ENCODE measurements at places on chromosomes 4 and X. TPM values are rescaled to one million over a fixed set of nuclear protein-coding genes. Genes with fewer than 3 reads are reported as not detected.

NR0B1 gene
- not detected for total RNA-seq

GLOD5 gene
- total RNA-seq: not detected

TLR10 gene
- total RNA-seq: not detected

TAF7L gene
- total RNA-seq: not detected

AMELX gene
- not detected for total RNA-seq

SHROOM3 gene
- 30.9 TPM for total RNA-seq

RTL9 gene
- 0.41 TPM for total RNA-seq

RPS6KA6 gene
- 1.7 TPM for total RNA-seq

AWAT2 gene
- not detected for total RNA-seq

DNA sequence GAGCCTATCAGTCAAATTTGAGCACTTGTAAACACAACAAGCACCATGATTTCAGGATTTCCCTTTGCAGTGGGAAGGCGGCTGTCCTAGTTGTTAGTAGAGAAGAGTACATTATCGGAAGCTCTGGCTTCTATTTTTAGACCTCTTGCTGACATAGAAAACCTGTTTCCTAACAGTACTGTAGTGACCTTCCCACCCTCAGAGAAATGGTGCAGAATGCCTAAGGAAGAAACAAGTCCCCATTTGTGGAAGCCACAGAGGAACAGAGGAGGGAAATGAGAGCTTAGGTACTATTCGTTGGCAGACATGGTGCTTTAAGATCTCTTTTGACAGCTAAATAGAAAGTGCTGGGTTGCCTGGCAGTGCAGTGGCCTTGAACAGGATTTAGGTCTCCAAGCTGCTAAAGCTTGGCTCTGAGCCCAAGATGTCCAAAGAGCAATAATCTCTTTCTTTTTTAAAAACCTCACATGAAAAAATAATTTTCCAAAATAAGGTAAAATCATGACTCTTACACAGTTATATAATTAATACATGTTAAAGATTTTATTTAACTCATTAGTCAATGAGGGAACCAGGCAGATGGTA is 24.9 kb downstream of the GLRA2 start:
- H3K4me3 ChIP-seq: no peak overlapping the region
- H3K27ac ChIP-seq: no peak overlapping the region
- H3K27me3 ChIP-seq: no peaks in the 10 kb centered on the region
- no peaks in the 10 kb centered on the region for H3K4me1 ChIP-seq
- DNase-seq: no peak

- H3K4me1 ChIP-seq: peaks cover 36% of the 10 kb centered on the region
- H3K36me3 ChIP-seq: no peaks in the 10 kb centered on the region
- no peaks in the 10 kb centered on the region for H3K27me3 ChIP-seq
- no peak overlapping the region for H3K4me3 ChIP-seq
- DNase-seq: peak; percentile 91
Observed at GRCh38 chr4:23930750-23931488, 41.1 kb upstream of the PPARGC1A start.

DNA sequence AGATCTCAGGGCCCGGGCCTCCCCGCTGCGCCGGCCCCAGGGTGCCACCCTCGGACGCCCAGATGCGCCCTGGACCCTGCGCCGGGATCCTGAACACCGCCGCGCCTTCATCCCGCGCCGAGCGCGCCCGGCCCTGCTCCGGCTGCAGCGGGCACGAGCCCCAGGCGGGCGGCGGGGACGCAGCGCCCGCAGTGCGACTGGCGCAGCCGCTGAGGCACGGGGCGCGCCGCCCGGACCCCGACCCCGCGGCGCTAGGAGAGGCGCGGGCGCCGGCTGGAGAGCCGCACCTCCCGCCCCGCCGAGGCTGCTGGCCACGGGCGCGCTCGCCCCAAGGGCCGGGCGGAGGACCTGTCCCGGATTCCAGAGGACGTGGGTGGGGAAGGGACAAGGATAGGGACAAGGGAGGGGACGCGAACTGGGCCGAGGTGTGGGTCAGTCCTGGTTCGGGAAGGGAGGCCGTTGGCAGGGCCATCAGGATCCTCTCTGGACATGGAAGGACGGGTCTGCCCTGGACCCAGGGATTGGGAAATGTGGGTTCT is 1.1 kb downstream of the ZFYVE28 start:
- DNase-seq: no peak
- H3K36me3 ChIP-seq: no peaks in the 10 kb centered on the region
- H3K4me1 ChIP-seq: no peaks in the 10 kb centered on the region
- no peak overlapping the region for H3K27ac ChIP-seq
- peak overlapping the region; percentile 65 for H3K4me3 ChIP-seq
- H3K27me3 ChIP-seq: no peaks in the 10 kb centered on the region

GRCh38 chr4:168755598-168756477 is 254.2 kb downstream of the CBR4 start:
- no peak overlapping the region for H3K4me3 ChIP-seq
- no peaks in the 10 kb centered on the region for H3K27me3 ChIP-seq
- H3K36me3 ChIP-seq: no peaks in the 10 kb centered on the region
- no peaks in the 10 kb centered on the region for H3K4me1 ChIP-seq

- no peaks in the 10 kb centered on the region for H3K36me3 ChIP-seq
- H3K27ac ChIP-seq: no peak overlapping the region
- H3K27me3 ChIP-seq: no peaks in the 10 kb centered on the region
- no peak overlapping the region for H3K4me3 ChIP-seq
- no peaks in the 10 kb centered on the region for H3K4me1 ChIP-seq
- DNase-seq: no peak
Observed at GRCh38 chr4:22607382-22607781, 85.4 kb upstream of the GBA3 start.

GRCh38 chr4:148090503-148091476 is 351.4 kb downstream of the NR3C2 start:
- H3K4me1 ChIP-seq: no peaks in the 10 kb centered on the region
- H3K27me3 ChIP-seq: no peaks in the 10 kb centered on the region
- DNase-seq: no peak

DNA sequence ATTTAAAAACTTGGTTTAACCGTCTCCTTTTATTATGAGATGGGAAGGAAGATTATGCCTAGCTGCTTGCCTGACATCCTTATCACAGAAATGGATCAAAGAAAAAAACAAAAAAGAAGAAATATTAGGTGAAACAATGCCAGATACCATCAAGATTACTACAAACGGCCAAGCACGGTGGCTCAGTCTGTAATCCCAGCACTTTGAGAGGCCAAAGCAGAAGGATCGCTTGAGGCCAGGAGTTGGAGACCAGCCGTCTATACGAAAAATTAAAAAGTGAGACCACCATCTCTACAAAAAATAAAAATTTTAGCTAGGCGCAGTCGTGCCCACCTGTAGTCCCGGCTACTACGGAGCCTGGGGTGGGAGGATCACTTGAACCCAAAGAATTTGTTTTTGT is 2.3 kb downstream of the FRYL start:
- H3K4me3 ChIP-seq: no peak overlapping the region
- no peaks in the 10 kb centered on the region for H3K27me3 ChIP-seq
- no peaks in the 10 kb centered on the region for H3K4me1 ChIP-seq
- peak overlapping the region; percentile 96 for H3K27ac ChIP-seq
- no peak for DNase-seq

DNA sequence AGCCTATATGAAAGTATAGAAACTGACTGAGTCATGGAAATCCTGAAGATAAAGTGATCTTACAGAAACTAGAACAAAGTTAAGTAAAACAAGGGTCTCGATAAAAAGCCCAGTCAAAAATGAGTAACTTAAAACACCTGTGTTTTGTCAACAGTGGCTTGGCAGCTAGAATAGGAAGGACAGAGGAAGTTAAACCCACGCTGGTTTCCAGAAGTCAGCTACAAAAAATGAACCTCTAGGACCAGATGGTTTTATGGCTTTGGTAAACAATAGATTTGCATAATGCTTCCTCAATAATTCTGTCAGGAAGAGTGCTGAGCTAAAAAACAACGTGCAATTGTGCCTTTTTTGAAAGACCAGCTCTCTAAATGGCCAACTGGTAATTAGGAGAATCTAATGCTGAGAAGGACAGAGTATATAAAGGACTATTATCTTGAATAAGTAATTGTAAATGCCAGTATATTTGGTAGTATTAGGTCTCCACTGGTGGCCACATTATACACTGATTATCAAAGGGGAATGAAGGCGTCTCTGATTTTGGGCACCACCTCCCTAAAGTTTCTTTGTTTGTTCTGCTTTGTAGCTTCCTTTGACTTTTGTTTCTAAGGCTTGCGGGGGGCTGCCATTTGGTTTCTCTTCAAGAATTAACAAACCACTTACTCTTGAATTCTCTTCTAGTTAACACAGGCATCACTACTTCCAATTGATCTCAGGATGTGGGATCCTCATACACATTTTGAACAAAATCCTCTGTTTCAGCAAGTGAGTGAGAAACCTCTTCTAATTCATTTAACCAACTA is 72.2 kb upstream of the PPP3CA start:
- DNase-seq: no peak
- no peaks in the 10 kb centered on the region for H3K27me3 ChIP-seq
- no peaks in the 10 kb centered on the region for H3K36me3 ChIP-seq
- H3K4me3 ChIP-seq: no peak overlapping the region
- H3K27ac ChIP-seq: no peak overlapping the region

GRCh38 chr4:108492816-108493595 is 127.4 kb upstream of the RPL34 start:
- DNase-seq: no peak
- H3K27ac ChIP-seq: no peak overlapping the region
- no peak overlapping the region for H3K4me3 ChIP-seq
- no peaks in the 10 kb centered on the region for H3K36me3 ChIP-seq

GRCh38 chrX:14902537-14902936 is 29.3 kb downstream of the MOSPD2 start:
- no peaks in the 10 kb centered on the region for H3K36me3 ChIP-seq
- H3K4me1 ChIP-seq: no peaks in the 10 kb centered on the region
- no peak overlapping the region for H3K27ac ChIP-seq
- no peak overlapping the region for H3K4me3 ChIP-seq

DNA sequence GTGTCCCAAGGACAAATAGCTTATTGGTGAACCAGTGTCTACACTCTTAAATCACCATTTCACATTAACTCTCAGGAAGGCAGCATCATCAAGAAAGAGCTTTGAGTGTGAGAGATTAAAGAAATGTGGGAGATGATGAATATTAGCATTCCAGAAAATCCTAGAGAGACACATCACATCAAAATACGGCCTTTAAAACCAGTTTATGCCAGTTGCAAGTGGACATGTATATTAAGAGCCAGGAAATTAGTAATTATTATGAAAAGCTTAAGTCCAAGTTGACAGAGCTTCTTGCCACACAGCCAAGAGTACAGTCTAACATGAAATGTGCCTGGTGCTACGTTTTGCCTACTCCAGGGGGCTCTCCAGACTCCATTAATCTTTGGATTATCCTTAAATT is 503.0 kb upstream of the BOD1L1 start:
- no peak for DNase-seq
- no peaks in the 10 kb centered on the region for H3K27me3 ChIP-seq
- H3K4me1 ChIP-seq: no peaks in the 10 kb centered on the region
- H3K27ac ChIP-seq: no peak overlapping the region

DNA sequence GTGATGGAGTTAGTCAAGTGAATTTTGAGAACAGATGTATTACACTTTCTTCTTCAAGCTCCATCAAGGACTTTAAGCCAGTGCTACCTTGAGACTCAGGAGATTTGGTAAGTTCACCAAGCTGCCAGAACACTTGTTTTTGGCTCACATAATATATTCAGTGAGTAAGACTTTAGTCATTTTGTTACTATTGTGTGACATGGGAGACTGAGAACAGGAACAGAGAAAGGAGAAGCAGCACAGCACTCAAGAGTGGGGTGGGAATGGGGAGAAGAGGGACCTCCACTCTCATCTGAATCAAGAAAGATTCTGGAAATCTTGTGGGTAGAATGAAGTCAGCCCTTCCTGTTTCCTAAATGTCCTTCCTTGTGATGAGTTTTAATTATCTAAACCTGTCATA is 87.3 kb upstream of the TET2 start:
- no peak overlapping the region for H3K27ac ChIP-seq
- H3K4me1 ChIP-seq: no peaks in the 10 kb centered on the region
- no peaks in the 10 kb centered on the region for H3K27me3 ChIP-seq
- DNase-seq: no peak
- no peaks in the 10 kb centered on the region for H3K36me3 ChIP-seq

- no peak overlapping the region for H3K4me3 ChIP-seq
- H3K36me3 ChIP-seq: no peaks in the 10 kb centered on the region
- H3K27me3 ChIP-seq: no peaks in the 10 kb centered on the region
- no peak for DNase-seq
- H3K4me1 ChIP-seq: no peaks in the 10 kb centered on the region
Observed at GRCh38 chr4:7322166-7322991, 112.4 kb downstream of the PSAPL1 start.

DNA sequence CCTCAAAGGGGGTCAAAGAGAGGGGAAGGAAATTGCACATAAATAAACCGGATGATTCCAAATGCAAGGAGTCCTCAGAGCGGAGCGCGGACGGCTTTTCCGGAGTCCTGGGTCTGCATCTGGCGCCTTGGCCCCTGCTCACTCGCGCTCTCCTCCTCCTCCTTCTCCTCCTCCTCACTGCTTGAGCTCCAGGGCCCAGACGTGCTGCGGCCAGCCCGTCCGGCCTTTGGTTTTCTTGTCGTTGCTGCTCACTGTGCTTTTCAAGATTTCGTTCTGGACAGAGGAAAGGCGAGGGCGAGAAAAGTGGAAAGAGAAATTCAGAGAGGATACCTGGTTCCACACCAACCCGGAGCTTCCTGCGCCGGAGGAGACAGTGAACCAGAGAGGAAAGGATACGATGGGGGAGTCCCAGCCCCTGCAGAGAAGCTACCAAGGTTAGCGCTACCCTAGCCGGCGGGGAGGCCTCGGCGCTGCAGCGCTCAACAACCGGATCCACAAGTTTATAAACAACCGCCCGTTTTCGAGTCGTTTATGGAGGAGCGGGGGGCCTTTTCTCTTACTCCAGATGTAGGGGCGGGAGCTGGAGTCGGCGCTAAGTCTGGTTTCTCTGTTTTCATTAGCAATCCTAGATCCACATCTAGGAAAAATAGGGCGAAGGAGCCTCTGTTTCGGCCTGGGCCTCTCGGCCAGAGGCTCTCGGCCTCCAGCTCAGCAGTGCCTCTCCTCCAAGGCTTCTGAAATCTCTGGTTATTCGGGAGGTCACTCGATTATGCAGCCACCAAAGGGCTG is 2.7 kb downstream of the HAND2 start:
- H3K4me1 ChIP-seq: peaks cover 23% of the 10 kb centered on the region
- H3K36me3 ChIP-seq: peaks cover 9% of the 10 kb centered on the region
- H3K4me3 ChIP-seq: peak overlapping the region; percentile 76
- no peak for DNase-seq

DNA sequence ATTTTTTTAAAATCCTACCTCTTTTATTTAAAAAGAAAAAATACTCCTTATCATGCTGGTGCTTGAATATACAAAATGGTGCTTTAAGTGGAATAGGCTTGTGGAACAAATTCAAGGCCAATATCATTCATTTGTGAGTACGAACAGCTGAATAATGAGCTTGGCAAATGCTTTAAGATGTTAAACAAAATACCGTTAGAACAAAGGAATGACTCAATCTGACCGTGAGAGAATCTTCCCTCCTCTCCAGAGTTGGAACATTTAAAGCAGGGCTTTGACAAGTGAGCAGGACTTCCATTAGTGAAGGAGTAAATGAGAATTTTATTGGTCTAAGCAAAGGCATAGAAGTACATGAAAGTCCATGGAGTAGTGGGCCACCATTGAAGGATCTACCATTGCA is 74.5 kb downstream of the DCLK2 start:
- DNase-seq: no peak
- no peaks in the 10 kb centered on the region for H3K27me3 ChIP-seq
- H3K27ac ChIP-seq: no peak overlapping the region
- H3K4me1 ChIP-seq: no peaks in the 10 kb centered on the region
- H3K4me3 ChIP-seq: no peak overlapping the region
